Activated T-cell treated with anti-CD3 and anti-CD28 coated beads for 1 hour (primary cell): ENCODE measurements at places on chromosomes 3 and 15.

DNA sequence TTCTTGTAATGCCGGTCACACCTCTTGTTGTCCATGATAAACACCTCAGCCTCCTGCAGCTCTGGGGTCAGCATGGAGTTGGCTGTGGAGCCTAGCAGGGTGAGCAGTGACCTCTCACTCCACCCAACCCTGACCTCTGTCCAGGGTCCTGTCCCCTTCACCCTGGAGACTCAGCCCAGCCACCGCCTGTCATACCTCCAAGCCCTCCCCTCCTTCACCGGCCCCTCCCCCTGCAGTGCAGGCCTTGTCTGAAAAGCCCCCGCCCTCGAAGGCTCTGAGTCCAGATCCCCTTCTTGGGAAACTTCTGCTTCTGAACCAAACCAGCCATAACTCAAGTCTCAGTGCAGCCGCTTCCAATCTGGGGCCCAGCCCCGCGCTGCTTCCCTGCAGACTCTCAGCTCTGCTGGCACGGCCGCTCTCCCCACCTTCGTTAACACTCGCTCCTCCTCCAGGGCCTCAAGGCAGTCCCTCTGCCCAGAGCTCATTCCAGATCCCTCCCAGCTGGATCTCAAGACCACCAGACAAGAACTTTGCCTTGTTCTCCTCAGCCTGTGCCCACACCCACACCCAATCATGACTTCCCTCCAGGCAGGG is 25.4 kb upstream of the PRSS50 start:
- DNase-seq = no peak

DNA sequence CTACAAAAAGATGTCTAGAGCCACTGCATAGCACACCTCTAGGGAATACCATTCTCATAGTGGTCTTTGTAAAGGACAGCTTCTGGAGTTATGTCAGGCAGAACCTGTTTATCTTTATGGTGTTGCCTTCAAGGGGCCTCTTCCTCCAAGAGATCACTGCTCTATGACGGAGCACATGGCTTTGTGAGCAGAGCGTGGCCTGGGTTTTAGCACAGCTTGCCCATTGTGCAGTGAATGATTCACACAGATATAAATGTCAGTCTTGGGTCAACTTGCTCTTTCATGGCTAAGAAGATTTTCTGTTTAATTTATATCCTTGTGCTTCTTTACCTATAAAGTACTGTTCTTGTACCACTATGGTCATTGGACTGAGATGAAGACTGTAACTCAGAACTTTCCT is 41.5 kb upstream of the RBMS3 start:
- DNase-seq = no peak

GRCh38 chr15:26103002-26103404 is 239.9 kb upstream of the ATP10A start:
- DNase-seq = no peak

GRCh38 chr3:156957715-156958114 is 131.6 kb downstream of the LEKR1 start:
- DNase-seq = no peak

DNA sequence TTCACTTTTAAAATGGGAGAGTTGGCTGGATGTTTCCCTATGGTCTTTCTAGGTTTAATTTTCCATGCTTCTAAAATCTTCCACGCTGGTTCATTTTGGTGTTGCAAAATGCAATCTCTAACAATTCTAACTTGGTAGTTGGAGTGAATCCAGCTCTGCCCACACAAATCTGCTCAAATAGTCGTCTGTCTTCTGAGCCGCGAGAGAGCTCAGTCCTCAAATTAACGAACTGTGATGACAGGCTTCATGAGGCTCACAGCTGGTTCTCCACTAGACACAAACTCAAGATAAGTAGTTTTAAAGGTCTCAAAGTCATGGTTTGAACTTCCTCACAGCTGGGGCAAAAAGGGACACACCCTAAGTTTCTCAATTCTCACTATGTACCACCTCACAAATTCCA is 178.6 kb upstream of the LYSMD4 start:
- no peak for DNase-seq

- DNase-seq = no peak
Measured at GRCh38 chr3:182122779-182123178, 411.1 kb downstream of the SOX2 start.

DNA sequence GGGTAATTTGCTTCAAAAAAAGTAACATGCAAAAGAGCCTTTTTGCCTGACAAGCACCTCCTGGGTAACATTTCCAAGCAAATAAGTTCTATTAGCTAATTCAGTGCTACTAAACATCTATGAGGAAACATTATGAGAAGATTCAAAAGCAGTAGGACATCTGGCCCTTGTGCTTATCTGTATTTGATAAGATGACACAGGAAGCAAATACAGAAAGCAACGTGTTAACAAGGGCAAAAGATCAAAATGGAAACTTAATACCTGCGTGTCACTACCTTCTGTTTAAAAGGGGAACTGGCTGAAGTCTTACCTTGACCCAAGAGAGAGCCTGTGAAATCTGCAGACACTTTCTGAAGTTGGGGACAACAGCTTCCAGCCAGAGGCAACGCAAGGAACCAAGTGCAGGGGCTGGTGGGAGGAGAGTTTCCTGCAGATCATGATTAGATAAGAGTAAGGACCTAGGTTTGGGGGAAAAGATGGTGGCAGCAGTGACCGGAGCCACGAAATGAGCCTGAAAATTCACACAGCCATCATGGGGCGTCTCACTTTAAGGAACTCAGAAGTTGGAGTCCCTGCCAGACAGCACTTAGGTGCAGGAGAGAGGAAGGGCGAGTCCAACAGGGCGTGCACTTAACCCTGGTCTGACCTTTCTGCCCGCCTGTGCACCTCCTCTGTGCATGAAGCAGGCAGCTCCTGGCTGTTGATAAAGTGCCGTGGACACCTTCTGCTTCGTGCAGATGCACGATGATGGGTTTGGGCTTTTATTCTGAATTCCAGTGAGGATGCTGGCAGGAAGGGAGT is 153.6 kb upstream of the BHLHE40 start:
- no peak for DNase-seq

DNA sequence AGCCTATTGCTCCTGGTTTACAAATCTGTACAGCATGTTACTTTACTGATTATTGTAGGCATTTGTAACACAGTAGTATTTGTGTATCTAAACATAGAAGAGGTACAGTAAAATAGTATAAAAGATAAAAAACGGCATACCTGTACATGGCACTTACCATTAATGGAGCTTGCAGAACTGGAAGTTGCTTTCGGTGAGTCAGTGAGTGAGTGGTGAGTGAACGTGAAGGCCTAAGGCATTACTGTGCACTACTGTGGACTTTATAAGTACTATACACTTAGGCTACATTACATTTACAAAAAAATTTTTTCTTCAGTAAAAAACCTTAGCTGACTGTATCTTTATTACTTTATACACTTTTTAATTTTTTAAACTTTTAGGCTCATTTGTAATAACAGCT is 90.9 kb downstream of the RAP2B start:
- no peak for DNase-seq
